ENCODE measurements at places on chromosomes 1 and 21. TPM values are rescaled to one million over a fixed set of nuclear protein-coding genes. Genes with fewer than 3 reads are reported as not detected.
A peak's percentile ranks its signal among the peaks of the same experiment; 100 is the strongest.

Gene RAVER2
- total RNA-seq, result 6.6 TPM

Gene SPATA46
- not detected for total RNA-seq

DNA sequence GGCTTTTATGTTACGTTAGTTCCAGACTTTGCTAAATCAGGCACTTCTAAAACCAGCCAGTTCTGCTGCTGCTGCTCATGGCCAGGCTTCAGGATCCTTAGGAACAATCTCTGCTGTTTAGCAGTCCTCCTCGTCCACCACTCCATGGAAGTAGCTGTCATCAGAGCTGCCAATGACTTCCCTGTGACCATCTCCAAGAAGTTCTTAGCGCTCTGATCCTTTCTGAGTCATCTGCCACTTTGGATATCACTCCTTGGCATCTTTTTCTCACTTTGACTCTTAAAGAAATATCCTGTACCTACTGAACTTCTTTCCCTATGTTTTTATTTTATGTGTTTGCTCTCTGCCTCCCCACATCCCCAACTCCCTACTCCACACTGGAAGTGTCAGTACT, 14.7 kb upstream of the IRF2BP2 start:
- H3K27ac ChIP-seq, result no peak overlapping the region
- H3K27me3 ChIP-seq, result no peaks in the 10 kb centered on the region
- H3K36me3 ChIP-seq, result no peaks in the 10 kb centered on the region
- H3K4me3 ChIP-seq, result no peak overlapping the region

Gene PEAR1
- 6.2 TPM for total RNA-seq

DNA sequence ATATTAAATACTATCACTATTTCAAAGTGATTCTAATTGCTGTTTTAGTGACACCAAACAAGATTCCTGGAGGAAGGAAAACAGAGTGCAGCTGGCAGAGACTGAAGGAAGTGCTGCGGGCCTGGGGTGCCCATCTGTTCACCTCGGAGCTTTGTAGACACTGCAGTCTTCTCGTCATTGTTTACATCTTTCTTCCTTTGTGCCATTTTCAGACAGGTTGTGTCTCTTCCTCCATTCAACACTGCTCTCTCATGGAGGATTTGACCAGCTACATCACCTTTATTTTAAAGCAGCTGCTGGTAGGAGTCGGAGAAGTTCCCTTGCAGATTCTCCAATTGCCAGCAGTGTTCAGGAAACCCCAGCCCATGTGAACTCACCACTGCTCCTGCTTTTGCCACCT, 37.3 kb downstream of the ABCA4 start:
- H3K27me3 ChIP-seq, result no peaks in the 10 kb centered on the region
- DNase-seq, result no peak
- no peaks in the 10 kb centered on the region for H3K4me1 ChIP-seq
- H3K27ac ChIP-seq, result peak overlapping the region; percentile 3

DNA sequence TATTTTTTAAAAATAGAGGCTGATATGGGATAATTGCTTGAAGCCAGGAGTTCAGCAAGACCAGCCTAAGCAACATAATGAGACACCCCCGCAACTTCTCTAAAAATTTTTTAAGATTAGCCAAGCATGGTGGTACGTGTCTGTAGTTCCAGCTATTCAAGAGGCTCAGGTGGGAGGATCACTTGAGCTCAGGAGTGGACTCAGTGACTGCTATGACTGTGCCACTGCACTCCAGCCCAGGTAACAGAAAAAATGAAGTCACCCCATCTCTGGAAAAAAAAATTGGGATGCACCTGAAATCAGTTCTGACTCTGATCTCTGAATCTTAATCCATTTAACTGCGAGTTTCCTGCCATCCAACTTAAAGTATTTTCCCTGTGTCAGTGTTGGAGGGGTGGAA, 124.2 kb downstream of the MRPS6 start:
- H3K36me3 ChIP-seq, result no peaks in the 10 kb centered on the region
- H3K27ac ChIP-seq, result no peak overlapping the region
- DNase-seq, result no peak
- no peaks in the 10 kb centered on the region for H3K27me3 ChIP-seq
- H3K4me1 ChIP-seq, result no peaks in the 10 kb centered on the region

Gene OR2L3
- 0.15 TPM for total RNA-seq

Gene GBP5
- 2.6 TPM for total RNA-seq

DNA sequence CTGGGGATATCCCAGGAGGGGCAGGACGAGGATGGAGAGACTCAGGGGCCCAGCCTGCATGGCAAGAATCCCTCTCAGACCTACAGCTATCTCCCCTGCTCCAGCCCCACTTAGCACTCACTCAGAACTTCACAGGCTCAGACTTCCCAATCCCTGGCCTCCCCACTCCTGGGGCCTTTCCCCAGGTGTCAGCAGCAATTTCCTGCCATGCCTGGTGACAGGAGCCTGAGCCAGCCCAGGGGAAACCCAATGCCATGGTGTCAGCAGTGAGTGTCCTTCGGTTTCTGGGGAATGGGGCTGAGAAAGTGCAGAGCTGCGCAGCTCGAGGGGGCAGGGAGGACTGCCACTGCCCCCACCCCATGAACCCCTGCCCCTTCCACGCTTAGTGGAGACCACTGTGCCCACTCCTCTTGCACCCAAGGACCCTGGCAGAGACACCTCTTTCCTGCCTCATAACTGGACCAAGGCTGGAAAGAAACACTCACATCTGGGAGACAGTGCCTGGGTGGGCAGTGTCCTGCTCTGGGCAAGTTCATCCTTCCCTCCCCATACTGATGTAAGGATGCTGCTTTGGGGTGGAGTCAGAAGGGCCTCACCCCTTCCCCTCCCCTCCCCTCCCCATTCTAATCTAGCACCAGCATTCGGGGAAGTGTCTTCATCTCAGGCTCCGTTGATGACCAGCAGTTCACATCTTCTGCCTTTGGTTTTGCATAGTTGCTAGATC, 17.1 kb upstream of the UBL4B start:
- no peaks in the 10 kb centered on the region for H3K36me3 ChIP-seq
- no peak overlapping the region for H3K27ac ChIP-seq
- DNase-seq, result no peak
- no peaks in the 10 kb centered on the region for H3K4me1 ChIP-seq
- no peaks in the 10 kb centered on the region for H3K27me3 ChIP-seq

GRCh38 chr1:214330715-214331114, 49.8 kb downstream of the SMYD2 start:
- H3K4me1 ChIP-seq, result no peaks in the 10 kb centered on the region
- H3K27ac ChIP-seq, result peak overlapping the region; percentile 33
- no peaks in the 10 kb centered on the region for H3K36me3 ChIP-seq
- no peak overlapping the region for H3K4me3 ChIP-seq
- DNase-seq, result no peak
- no peaks in the 10 kb centered on the region for H3K27me3 ChIP-seq
